ENCODE measurements at places on chromosomes 7 and 10. TPM values are rescaled to one million over a fixed set of nuclear protein-coding genes. Genes with fewer than 3 reads are reported as not detected.

Gene OR13A1
- 0.29 TPM for total RNA-seq

Gene HPSE2
- total RNA-seq: 0.53 TPM

Gene CYP3A4
- 0.78 TPM for total RNA-seq

Gene HKDC1
- total RNA-seq: 1.3 TPM

Gene CAV2
- 4.1 TPM for total RNA-seq

Gene GRM3
- total RNA-seq: 4.1 TPM

Gene PDCD4
- total RNA-seq: 35.7 TPM

Gene UPK3B
- not detected for total RNA-seq

Gene RAPGEF5
- 20.8 TPM for total RNA-seq

Gene CLEC2L
- total RNA-seq: 3.1 TPM

Gene ATRNL1
- total RNA-seq: 18.2 TPM

Gene C10orf143
- 4.2 TPM for total RNA-seq

Gene PSD
- 5.9 TPM for total RNA-seq

Gene STK31
- total RNA-seq: 0.67 TPM

Gene SPDYE6
- 0.38 TPM for total RNA-seq

Gene KIAA1217
- 25.5 TPM for total RNA-seq

Gene AKR1C4
- not detected for total RNA-seq

Gene ODAD2
- total RNA-seq: 10.4 TPM

Gene ATOH7
- 0.45 TPM for total RNA-seq

Gene CALHM1
- 0.14 TPM for total RNA-seq

Gene ELOVL3
- total RNA-seq: not detected

Gene LIPN
- total RNA-seq: not detected

Gene IL2RA
- total RNA-seq: 0.15 TPM

Gene HOXA2
- total RNA-seq: 23.0 TPM

Gene GRID2IP
- 0.07 TPM for total RNA-seq

Gene SH2B2
- 0.81 TPM for total RNA-seq

All from motor neuron (in vitro differentiated cells).